ENCODE measurements at places on chromosomes 11 and 22.

DNA sequence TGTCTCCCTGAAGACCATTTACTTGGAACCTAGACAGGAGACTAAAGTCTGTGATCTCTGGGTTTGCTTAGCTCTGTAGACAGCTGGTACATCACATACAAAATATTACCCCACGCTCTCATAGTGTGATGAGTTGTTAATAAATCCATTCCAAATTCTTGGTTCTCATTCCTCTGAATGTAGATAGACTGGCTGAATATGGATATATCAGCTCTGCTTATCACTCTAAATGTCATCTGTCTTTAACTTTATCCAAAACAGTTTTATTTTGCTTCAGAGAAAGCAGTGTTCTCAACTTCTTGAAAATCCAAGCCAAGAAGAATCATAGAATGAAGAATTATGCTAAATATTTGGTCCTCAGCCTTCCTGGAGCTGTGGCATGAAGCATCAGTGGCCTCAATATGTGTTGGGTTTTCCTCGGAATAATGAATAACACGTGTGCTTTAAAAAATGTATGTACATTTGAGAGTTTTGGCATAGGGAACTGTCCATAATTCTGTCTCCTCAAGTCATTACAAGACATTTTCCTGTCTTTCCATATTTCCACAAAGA is 10.5 kb upstream of the LDLRAD3 start:
- no peak for DNase-seq

GRCh38 chr11:7577291-7578190 is 63.7 kb downstream of the PPFIBP2 start:
- DNase-seq = peak; percentile 42

DNA sequence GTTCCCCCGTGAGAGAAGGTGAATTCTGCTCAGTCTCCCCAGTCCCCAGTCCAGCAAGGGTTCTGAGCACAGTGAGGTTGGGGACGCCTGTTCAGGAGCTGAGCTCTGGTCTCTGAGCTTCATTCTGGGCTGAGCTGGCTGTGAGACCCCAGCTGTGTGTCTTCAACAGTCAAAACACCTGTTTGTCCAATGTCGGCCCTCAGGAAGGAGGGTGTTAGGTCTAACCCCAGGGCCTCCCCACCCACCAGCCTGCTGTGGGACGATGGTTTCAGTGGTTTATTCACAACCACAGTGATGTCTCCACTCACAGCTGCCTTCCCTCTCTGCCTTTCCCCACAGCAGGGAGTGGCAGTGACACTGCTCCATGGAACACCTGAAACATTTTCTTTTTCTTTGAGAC is 1282.9 kb downstream of the TBC1D22A start:
- no peak for DNase-seq

DNA sequence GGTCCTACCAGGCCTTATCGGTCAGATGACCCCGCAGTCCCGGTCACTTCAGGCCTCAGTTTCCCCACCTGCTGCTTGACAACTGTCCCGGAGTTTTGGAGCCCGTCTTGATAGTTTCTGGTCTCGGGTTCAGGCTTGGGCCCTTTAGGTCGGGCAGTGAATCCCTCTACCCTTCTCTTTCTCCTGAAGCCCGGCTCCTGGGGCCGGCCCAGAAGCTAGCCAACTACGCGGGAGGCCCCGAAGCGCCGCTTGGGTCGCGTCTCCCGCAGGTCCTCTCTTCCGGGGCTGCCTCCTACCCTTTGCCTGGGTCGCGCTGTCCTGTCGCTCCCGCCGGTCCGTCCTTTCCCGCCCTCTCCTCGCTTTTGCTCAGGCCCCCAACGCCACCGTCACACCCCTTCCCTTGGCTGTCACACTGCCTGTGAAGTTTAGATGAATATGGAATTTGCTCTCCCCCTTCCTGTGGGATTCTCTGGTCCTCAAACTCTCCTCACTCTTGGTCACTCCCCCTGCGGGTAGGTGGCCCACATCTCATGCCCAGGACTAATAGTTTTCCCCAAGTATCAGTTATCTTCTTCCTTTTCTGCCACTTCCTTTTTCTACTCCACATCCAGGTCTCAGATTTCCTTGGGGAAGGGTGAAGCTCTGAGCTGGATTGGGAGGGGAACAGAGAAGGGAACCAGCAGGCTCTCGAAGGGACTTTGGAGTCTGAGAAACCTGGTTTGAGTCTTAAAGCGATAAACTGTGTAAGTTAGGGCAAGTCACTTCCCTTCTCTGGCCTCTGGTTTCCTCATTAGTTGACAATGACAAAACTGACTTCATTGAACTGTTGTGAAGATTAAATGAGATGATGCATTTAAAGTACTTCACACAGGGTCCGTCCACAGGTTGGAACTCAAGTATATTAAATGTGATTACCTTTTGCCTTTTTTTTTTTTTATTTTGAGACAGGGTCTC is 790 bp downstream of the RAB1B start:
- peak; percentile 67 for DNase-seq

DNA sequence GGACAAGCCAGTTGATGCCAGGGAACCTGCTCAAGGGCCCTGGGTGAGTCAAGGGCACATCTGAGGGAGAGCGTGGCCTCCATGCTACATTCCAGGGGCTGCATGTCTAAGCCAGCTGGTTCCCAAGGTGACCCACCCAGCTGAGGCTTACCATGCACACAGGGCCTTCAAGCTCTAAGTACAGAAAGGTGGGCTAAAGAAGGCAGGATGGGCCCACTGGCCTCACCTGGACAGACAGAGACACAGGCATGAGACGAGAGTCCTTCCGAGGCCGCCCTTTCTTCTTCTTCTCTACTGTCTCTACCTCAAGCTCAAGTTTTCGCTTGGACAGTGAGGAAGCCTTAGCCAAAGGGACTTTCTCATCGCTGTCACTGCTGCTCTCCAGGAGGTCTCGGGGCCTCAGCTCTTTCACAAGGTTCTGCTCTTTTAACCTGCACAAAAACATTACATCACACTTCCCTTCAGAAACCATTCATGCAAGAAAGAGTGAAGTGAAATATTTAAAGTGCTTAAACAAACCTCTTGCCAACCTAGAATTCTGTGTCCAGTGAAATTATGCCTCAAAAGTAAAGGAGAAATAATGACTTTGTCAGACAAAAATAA is 69.9 kb downstream of the HIRA start:
- DNase-seq = no peak

DNA sequence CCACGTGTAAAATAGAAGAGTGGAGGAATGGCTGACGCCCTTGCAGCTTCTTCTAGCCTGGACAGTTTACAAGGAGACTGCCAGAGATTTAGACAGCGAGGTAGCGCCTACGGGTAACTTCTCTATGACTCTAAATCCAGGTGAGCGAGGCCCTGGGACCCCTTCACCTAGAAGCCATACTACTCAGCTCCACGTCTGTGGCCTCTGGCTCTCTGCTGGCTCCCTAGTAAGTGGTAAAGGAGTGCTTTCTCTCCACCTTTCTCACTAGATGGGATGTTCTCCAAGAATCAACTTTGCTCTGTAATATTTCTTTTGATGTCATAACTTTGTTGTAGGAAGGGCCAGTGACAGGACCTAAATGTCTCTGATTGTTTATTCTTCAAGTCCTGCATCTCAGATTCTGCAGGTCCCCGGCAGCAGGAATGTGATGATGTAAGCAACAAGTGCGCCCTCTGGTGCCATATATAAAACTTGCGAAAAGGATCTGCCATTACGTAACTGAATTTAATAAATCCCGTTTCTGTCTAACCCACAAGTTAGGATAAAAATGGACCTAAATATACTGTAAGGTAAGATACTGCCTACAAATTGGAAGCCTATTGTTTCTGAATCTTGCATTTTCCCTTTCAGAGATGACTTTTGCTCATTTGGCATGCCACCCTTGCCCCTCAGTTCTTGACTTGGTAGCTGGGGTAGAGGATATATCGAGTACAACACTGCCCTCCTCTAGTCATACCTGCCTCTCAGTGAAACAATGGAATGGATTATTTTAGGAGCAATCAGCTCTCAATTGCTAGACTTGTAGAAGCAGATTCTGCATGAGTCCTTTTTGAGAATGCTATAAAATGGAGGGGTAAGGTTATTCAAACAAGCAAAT is 11.0 kb upstream of the PTPN5 start:
- peak; percentile 83 for DNase-seq

DNA sequence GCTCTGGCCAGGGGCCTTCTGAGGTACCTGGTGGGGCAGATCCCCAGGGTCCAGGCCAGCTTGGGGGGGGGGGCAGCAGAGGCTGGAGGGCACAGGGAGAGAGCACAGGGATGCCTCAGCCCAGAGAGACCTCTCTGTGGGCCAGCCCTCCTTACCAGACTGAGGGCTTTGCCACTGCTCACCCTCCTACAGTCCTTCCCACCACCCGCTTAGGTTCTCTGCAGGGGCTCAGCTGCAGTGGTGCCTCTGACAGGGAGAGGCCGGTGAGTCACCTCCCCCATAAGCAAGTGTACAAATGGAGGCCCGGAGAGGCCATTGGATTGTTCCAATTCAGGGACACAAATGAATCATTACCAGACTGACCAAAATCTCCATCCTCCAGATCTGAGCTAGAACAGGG is 68.1 kb upstream of the LMO1 start:
- DNase-seq = no peak

DNA sequence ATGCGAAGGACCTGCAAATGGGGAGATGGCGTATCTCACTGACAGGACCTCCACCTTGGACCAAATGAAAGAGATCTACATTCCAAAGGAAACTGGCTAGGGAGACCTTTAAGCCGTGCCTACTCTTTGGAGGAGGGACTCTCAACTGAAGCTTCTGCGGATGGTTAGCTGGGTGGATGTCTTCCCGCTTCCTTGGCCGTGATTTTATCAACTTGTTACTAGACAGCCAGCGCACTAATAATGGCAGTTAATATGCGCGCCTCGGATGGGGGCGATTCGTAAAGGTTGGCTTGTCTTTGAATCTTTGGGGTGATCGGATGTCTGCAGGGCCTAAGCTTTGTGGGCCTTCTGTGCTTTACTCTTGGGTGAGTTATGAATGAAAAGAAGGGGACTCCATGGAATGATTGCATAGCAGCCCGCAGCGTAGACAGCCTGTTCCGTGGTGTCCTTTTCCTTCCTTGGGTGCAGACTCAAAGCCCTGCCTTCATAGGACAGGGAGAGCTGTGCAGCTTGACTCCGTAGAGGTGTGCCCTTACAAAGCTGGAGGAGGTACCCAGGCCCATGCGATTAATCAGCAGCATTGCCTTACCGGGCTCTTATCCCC is 1.5 kb downstream of the ZNRF3 start:
- DNase-seq = no peak

GRCh38 chr11:55942785-55943392 is 6.7 kb upstream of the OR5I1 start:
- peak; percentile 59 for DNase-seq

DNA sequence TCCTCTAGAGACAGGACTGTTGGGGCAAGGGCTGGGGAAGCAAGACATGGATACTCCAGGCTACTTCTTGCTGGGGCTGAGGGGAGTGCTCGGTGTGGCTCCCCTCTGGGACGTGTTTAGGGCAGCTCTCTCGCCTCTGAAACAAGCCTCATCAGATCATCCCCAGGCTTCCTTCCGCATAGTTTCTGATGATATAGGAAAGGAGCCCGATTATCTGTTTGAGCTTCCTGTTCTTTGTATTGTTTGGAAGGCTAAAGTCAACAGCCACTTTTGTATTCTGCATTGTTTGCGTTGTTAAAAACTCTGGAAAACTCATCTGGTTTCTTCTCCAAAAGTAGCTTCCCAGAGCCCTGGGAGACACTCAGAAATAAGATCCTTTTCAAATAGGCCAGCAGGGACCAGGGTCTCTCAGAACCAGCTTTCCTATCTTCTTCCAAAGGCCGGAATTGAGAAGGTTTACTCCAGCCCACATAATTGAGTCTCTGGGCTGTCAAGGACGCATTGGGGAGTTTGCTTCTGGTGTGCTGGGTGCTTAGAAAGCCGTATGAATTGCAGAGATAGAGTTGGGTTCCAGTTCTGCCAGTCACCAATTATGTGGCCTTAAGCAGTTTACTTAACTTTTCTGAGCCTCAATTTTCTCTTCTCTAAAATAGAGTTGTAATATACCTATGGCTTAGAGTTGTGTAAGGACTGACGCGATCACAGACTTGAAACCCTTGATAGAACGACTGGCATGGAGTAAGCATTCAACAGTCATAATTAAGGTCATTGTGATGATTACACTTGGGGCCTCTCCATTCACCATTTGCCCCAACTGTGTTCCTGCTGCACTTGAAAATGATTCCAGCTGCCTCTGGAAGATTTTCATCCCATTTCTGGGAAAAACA is 19.1 kb downstream of the CD44 start:
- no peak for DNase-seq

DNA sequence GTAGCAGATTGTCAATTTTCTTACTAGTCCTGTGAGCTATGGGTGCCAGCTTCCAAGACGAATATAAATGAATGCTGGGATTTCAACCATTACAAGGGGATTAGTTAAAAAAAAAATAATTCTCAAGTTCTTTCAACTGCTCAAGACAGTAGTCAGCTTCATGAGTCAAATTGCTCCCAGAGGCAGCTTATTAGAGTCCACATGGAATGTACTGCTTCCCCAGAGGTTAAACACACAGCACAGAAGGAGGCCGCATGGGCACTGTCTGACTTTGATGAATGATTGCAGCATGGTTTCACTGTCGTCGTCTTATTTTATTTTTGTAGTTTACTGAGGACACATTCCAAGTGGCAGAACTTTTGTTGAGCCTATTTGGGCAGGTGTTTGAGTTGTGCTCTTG is 563.2 kb downstream of the TMEM135 start:
- no peak for DNase-seq

DNA sequence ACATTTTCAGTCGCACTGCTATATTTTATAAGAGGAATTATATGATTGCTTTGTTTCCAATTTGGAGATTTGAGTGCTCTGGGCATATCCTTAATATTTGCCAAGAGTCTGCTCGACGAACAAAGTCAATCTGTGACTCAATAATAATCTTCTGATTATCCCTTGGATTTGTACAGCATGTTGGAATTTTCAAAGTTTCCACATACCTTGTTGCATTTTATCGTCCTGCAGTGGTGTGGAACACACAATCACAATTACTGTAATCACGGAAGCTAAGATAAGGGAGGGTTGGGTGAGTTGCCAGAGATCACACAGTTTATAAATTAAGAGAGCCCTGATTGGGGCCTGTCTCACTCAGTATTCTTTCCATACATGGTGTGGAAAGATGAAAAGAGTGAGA is 189.3 kb downstream of the GUCY1A2 start:
- no peak for DNase-seq

DNA sequence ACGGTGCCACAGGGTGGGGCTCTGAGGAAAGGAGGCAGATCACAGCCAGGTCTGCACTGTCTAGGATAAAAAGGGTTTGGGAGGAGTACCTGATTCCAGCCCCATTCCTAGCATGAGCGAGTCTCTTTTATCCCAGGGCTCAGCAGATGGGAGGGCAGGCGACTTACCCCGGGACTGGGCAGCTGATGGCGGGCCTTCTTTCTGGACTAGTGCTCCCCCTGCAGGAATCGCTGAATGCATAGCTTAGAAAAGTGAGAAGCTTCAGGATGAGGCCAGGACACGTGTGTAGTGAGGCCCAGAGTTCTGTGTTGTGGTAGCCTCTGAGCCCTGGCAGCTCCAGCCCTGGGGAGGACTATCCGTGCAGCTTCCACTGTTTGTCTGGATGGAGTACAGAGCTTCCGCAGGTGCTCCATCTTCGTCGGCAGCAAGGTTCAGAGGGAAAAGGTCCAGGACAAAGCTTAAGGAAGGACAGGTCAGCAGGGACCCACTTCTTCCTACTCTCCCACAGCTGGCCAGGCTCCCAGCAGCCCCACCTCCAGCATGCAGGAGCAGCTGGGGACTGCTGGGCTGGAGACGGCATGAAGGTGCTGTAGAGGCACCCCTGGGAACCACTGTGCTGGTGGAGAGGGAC is 30.4 kb downstream of the COMMD9 start:
- DNase-seq = peak; percentile 80

All from hematopoietic multipotent progenitor cell treated with erythropoietin and hydrocortisone succinate and interleukin-3 and kit ligand, for 6 days (in vitro differentiated cells).